Right ventricle myocardium superior (tissue), 1 donor: ENCODE measurements at places on chromosomes 2 and 18. TPM values are rescaled to one million over a fixed set of nuclear protein-coding genes. Genes with fewer than 3 reads are reported as not detected.

- no peak for DNase-seq
Observed at GRCh38 chr18:30302181-30302580, 740.4 kb downstream of the DSC3 start.

- no peak for DNase-seq
Observed at GRCh38 chr2:202560200-202560599, 74.6 kb upstream of the FAM117B start.

- no peak for DNase-seq
Observed at GRCh38 chr18:74778191-74778847, 180.6 kb downstream of the ZNF407 start.

- no peak for DNase-seq
Observed at GRCh38 chr18:56570978-56571377, 67.4 kb downstream of the TXNL1 start.

GRCh38 chr2:101160454-101160853, 9.3 kb upstream of the TBC1D8 start:
- no peak for DNase-seq

- no peak for DNase-seq
Observed at GRCh38 chr2:133568172-133568571, at the start of gene NCKAP5. Gene NCKAP5 (minus strand): TSS chr2:133568463. CDS start chr2:133517526, 50,937 bp downstream.

DNA sequence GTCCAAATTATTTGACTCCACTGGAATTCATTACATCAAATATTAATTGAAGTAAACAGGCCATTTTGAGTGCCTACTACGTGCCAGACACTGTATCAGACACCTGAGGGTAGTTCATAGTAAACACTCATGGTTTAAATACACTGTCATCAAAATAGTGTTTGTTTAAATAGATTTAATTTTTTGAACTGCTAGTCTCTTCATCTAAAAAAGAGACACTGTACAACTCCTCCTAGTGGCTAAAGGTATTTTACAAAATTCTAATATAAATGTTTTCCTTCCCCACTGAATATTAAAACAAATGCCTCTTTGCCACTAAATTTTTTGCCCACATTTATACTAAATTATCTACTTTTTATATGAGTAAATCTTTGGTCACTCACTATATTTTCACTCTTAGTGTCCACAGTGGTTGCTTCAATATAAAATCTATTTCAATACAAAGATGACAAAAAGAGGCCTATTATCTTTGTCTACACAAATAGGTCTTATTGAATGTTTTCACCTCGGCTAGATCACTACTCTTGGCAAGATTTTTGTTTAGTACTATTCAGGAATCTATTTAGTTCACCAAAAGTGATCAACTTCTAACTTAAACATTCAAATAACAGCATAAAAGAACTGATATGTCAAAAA, 122.1 kb downstream of the TMEM247 start:
- DNase-seq, result no peak

DNA sequence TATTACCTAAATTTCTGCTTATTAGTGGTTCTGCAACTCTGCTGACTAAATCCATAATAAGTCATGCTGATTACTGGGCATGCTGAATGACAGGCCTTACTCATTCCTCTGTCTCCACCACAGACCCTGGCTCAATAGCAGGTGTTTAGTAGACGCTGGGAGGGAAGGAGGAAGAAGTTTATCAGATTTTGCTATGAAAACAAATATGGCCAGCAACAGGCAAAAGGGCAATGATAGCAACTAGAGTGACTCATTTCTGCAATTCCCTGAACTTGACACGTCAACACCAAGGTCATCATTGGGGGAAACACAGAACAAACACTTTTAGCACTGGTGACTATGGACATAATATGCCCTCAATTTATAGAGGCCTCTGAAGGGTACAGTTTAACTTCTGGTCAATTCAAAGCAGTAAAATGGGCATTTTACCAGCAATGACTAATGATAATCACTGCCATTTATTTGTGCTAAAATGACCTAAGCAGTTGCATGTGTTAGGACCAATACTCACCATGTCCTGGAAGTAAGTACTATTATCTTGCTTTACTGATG, 35.2 kb downstream of the TMEM163 start:
- no peak for DNase-seq

DNA sequence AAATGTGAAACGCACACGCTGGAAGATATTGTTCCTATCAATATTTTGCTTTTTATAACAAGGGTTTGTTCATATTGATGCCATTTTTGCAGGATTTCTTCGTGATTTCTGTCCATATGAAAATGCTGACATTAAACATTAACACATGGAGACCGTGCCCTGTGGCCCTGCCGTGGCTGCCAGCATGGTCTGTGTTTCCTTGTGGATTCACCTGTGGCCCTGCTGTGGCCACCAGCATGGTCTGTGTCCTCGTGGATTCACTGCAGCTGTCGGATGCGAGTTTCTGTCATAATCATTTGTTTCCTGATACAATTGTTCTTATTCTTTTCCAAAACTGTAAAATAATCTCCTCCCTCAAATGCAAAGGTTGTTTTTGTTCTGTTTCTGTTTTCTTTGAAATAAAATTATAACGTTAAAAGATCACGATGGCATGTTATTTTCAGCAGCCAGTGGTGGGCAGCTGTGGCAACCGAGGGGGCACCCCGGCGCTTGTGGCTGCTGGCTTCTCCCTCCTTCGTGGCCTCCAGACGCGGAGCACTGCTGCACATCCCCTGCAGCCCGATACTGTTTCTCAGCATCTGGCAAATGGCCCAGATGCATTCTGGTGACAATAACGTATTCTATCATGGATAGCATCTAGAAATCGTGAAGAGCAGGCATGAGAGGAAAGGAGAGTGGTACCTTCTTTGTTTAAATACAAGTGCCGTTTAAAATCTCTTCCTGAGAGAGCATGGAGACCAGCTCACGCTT, 143.5 kb downstream of the PTGR3 start:
- DNase-seq, result no peak

DNA sequence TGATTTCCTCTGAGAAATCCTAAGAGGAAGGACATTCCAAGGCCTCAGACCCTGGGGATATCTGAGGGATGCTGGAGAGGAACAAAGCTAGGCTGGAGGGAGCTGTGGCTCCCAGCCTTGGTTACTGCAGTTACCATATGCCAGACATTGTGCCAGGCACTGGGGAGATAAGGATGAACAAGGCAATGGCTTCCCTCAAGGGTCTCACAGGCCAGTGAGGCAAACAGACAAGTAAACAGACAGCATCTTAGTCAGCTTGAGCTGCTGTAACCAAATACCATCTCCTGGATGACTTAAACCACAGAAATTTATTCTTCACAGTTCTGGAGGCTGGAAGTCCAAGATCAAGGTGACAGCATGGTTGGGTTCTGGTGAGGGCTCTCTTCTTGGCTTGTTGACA, 91.8 kb downstream of the SKA1 start:
- DNase-seq, result no peak

- DNase-seq, result no peak
Observed at GRCh38 chr2:222606306-222606705, 49.6 kb downstream of the FARSB start.

DNA sequence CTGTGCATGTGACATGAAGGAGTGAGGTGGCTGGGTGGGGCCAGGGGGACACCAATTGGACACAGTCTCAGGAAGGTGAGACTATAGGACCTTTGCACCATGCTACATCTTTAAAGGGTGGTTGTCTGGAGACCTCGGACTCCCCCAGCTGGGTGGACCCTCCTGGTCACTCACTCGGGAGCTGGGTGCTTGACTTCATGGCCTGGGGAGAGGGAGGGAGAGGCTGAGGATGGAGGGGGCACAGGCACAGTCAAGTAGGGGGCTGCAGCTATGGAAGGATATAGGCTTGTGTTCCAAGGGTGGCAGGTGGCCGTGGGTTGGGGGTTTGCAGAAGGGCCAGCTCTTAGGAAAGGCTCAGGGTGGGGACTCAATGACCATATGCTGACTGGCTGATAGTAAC, 7.1 kb upstream of the CELF4 start:
- DNase-seq, result no peak

DNA sequence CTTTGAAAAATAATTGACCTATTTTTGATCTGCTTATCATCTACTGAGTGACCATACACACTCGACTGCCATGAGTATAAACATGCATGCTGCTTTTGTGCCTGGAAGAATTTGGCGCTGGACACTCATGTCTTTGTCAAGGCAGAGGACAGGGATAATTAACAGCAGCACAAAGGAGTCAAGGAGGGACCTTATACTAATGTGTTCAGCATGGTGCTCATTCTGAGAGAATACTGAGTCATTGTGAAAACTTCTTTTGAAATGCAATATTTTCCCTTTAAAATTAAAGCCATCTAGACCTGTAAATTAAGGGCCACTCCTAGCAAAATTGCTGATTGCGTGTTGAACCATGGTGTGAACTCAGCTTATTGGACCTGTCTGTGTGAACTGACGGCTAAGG, 116.3 kb downstream of the ZNF532 start:
- DNase-seq, result no peak

DNA sequence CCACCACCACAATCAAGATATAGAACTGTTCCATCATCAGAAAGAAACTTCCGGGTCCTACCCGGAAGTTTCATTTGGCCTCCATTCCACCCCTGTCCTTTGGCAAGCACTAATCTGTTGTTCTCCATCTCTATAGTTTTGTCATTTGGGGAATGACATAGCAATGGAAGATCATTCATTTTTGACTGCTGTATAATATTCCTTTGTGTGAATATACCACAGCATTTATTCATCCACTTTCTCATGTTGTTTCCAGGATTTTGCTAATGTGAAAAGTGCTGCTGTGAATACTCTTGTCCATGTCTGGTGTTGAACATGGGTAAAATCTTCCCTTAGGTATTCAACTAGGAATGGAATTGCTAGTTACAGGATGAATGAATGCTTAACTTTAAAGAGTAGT, 53.1 kb downstream of the ACOXL start:
- no peak for DNase-seq

- no peak for DNase-seq
Observed at GRCh38 chr2:23327416-23327815, 57.6 kb upstream of the KLHL29 start.

- DNase-seq, result no peak
Observed at GRCh38 chr2:144213797-144214196, 306.1 kb downstream of the ZEB2 start.

- no peak for DNase-seq
Observed at GRCh38 chr2:206693399-206694137, 24.6 kb downstream of the DYTN start.

- DNase-seq, result no peak
Observed at GRCh38 chr18:78458356-78458755, 521.3 kb upstream of the SALL3 start.

DNA sequence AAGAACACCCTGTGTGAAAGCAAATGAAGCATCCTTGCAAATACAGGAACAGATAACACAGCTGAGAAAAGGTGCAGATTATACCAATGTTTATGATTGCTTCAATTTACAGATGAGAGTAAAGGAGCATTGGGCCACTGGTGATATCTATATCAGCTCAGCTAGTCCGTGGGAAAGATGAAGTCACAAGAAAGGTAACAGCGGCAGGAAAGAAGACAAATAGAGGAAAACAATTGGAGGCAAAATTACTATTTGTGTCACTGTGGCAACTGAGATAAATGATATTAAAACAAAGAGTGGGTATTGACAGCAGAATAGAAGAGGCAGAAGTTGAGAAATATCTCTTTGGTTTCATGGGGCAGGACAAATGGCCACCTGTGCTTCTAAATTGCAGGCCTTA, 121.2 kb upstream of the CAVIN2 start:
- DNase-seq, result no peak

DNA sequence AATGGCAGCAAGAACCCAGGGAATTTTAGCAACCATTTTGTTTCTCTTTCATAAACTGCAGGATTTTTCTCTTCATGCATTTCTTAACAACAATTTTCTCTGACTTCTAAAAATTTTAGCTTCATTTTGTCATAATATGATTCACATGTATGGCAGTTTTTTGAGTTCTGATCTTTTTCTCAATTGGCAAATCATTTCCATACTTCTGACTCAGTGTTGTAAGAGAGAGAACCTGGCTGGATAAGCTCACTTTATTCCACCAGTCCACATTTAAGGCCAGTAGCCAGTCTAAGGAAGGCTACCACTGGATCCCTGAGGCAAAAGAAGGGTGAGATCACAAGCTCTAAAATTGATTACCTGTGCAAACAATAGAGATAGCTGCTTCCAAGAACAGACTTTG, 42.8 kb upstream of the COL3A1 start:
- DNase-seq, result no peak

GRCh38 chr2:73293534-73294171, at the start of gene EGR4:
Gene EGR4 (minus strand): TSS chr2:73293548. CDS start chr2:73293317, 231 bp downstream.
- DNase-seq, result peak; percentile 58

Gene ALLC
- total RNA-seq, result not detected

Gene SERPINB12
- not detected for total RNA-seq

Gene TMEM163
- 0.38 TPM for total RNA-seq

Gene ANAPC1
- total RNA-seq, result 17.1 TPM

Gene FHOD3
- total RNA-seq, result 317 TPM

Gene ABCA12
- total RNA-seq, result not detected

Gene VSNL1
- total RNA-seq, result 10.4 TPM

Gene CENPA
- total RNA-seq, result 0.51 TPM

Gene DSEL
- 1.7 TPM for total RNA-seq

Gene RAB6C
- total RNA-seq, result 0.22 TPM

Gene SERPINB4
- not detected for total RNA-seq
